SHP77 treated with DMSO at 0.1 percent for 48 hours (cell line): ENCODE measurements at places on chromosomes 4 and X.

DNA sequence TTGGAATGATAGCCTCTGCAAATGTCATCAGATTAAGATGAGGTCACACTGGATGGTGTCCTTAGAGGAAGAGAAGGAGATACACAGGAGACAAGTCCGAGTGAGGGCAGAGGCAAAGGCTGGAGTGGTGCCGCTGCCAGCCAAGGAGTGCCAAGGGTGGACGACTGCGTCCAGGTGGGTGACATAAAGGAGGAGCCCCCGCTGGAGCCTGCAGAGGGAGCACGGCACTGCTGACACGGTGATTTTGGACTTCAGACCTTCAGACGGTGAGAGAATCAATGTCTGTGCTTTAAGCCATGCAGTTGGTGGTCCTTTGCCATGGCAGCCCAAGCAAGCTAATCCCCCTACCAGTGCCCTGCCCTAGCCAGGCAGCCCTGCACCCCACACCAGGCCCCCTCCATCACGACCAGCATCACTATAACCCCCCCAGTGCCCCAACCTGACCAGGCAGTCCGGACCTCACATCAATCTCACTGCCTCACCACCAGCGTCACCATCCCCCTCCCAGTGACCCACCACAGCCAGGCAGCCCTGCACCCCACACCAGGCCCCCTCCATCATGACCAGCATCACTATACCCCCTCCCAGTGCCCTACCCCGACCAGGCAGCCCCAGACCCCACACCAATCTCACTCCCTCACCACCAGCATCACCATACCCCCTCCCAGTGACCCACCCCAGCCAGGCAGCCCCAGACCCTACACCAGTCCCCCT is 130.0 kb downstream of the HMX1 start:
- DNase-seq: no peak

- no peak for DNase-seq
Measured at GRCh38 chr4:88382621-88383020, 4.0 kb downstream of the HERC6 start.

- DNase-seq: no peak
Measured at GRCh38 chr4:100593935-100594334, 76.1 kb upstream of the EMCN start.

- no peak for DNase-seq
Measured at GRCh38 chr4:94498502-94498901, 46.8 kb downstream of the PDLIM5 start.

DNA sequence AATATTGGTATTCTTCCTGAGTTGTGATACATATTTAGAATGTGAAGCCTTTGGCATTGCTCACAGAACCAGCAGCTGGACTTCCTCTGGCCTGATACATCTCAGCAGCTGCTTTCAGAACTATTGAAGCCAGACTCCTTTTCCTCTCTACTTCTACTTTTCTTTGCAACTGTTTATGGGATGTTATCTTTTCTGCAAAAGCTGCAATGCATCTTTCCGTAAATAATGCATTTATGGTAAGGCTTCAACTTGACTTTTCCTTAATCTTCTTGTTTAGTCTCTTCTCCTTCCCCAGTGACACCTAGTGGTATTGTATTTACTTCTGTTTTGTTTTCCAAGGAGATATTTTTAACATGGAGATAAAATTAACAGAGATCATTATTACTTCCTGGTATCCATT is 1548.7 kb downstream of the PCDH7 start:
- DNase-seq: no peak

DNA sequence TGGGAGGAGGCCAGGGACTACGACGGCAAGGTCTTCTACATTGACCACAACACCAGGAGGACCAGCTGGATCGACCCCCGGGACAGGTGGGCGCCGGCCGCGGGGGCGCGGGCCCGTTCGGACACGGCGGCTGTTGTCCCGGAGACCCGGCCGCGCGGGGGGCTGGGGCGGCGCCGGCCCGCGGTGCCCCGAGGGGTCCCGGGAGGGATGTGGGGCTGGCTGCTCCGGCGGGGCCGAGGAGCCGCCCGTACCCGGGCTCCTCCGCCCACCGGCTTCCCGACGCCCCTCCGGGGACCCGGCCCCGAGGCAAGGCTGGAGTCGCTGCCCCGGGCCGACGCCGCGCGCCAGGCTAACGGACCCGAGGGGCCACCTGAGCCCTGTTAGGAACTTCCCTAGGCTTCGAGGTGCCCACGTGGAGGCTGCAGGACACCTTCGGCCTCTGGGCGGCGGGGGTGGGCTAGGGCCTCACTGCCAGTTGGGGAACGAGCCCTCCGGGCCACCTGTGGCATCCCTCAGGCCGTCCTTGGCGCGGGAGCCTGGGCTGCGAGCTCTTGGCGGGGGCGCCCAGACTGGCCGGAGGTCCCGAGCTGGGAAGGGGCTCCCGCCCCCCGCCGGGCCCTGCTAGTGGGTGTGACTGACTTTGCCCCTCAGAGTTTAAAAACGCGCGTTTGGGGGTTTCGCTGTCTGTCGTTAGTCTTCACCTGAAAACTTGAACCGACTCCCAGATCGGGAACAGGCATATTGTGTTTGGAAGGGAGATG is 660 bp downstream of the WWC2 start:
- no peak for DNase-seq

- no peak for DNase-seq
Measured at GRCh38 chr4:154406018-154406795, 85.4 kb downstream of the DCHS2 start.

DNA sequence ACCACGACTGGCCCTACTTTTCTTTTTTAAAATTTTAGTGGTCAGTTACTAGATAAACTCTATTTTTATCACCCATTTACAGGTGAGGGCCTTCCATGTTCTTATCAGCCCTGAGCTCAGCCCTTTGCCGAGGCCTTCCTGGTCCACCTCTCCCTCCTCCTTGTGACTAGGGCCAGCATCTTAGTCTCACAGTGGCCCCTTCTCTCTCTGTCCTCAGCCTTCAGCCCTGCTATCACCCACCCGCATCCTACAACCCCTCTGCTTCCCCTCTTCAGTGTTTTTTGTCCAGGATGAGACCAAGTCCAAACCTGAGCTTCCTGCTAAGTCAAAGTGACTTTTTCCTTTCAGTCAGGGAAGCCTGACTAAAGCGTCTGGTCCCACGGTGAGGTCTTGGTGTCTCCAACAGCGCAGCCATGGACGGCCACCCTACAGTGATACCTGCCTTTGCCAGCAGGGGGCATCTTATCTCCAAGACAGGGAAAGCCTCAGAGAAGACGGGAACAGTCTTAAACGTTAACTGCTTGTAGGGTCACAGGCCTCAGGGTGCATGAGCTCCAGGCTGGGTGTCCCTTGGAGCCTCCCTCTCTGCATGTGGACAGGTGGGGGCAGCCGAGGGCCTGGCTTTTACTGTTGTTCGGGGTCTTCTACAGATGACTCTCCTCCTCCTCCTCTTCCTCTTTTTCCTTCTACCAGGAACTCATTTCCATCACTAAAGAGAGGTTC is 11.7 kb upstream of the GAGE10 start:
- DNase-seq: no peak

DNA sequence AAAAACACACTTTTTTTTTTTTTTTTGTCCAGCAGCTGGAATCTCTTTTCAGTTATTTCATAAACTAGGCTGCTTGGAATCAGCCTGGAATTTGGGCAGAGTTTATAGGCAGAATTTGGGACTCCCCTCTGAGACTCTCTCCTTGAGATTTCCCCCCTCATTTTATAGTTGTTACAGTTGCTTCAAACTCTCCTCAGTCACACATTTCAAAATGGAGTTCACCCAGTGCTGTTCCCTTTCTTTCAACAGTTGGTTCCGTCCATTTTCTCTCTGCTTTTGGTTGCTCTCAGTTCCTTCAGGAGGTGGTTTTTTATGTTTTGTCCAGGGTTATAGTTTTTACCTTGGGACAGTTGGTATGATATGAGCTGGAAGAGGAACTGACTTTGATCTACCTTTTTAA is 27.5 kb downstream of the NSD2 start:
- no peak for DNase-seq

DNA sequence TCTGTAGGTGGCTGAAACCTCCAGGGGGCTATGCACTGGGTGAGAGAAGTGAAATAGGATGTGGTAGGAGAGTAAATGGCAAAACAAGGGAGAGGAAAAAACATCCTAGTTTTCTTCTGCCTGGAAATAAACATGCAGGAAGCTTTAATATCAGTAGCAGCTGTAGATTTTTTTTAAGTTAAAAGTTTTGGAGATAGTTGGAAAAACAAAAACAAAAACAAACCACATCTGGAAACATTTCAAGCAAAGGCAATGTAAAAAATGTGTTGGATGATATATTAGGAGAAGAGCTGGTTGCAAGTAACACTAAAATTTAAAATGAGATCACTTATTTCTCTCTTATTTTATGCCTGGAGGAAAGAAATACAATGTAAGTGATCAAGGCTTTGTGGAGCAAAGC is 388.0 kb downstream of the SPRY1 start:
- DNase-seq: no peak

GRCh38 chr4:186854256-186854655 is 130.6 kb upstream of the FAT1 start:
- no peak for DNase-seq

GRCh38 chr4:147735413-147736301 is 3.8 kb downstream of the ARHGAP10 start:
- no peak for DNase-seq

DNA sequence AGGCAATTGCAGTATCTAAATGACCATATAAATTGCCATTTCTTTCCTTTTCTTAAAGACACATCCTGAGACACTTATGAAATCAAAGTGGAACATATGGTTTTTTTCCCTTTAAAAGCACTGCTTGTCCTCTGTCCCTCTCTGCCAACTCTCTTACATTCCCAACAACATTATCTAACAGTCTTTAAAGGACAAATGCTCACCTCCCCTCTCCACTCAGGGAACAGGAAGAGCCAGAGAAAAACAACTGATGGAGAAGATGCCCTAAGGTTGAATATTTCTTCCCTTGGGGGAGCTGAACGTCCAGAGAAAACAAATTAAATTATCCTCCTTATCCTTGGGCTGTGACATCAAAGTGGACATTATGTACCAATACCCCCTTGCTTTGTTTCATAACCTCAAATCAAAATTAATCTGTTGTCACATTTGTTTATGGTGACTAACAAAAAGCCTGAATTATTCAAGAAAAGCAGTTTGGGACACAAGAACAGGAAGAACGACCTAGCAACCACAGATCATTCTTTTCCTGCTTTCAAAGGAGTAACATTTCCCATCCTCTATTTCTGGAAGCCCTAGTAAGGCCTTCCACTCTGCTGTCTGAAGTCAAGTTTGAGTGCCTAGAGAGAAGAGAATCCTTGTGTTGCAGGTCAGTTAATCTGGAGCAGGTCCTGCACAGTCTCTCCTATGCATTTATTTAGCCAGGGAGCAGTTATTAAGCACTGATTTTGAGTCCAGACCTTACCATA is 52.6 kb upstream of the PAGE1 start:
- DNase-seq: no peak

DNA sequence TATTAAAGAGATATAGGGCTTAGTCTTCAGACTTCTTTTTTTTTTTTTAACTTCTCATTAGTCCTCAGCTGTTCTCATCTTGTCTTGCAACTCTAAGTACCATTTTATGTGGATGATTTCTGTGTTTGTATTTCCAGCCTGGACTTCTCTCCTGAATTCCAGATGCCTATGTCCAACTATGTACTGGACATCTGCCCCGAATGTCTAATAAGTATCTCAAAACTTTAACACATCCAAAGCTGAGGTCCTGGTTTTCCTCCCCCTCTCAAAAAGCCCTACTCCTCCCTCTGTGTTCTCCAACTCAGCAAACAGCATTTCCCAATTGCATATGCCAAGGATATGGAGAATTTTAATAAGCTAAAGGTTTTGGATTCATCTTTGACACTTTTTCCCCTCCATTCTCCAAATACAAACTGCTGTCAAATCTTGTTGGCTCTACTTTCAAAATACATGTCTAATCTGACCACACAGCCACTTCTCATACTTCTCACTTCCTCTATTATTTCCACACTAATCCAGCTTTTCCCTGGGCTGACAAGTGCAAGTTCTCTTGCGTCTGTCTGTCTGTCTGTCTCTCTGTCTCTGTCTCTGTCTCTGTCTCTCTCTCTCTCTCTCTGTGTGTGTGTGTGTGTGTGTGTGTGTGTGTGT is 79.8 kb downstream of the CLCN5 start:
- no peak for DNase-seq

DNA sequence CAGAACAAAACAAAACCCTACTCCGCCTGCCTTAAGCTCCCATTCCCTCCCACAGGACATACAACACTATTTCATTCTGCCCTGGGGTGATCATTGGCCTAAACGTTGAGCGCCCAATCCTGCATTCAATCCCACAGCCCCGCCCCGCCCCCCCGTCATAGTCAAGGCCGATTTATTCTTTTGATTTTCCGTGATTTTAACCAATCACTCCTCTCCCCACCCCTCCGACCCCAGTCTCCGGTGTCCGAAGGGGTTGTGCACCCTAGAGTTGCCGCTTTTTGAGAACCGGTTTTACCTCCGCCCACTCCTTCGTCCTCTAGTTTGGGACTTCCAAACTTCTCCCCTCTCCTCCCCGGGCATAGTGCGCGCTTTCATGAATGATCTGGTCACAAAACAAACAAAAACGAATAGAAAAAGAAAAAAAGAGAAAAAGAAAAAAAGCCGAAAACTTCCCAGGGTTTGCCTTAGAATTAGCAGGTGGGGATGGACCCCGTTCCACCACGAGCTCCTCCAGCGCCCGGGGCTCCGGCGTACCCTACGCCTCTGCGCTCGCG is 446 bp upstream of the UBE2A start:
- DNase-seq: no peak

DNA sequence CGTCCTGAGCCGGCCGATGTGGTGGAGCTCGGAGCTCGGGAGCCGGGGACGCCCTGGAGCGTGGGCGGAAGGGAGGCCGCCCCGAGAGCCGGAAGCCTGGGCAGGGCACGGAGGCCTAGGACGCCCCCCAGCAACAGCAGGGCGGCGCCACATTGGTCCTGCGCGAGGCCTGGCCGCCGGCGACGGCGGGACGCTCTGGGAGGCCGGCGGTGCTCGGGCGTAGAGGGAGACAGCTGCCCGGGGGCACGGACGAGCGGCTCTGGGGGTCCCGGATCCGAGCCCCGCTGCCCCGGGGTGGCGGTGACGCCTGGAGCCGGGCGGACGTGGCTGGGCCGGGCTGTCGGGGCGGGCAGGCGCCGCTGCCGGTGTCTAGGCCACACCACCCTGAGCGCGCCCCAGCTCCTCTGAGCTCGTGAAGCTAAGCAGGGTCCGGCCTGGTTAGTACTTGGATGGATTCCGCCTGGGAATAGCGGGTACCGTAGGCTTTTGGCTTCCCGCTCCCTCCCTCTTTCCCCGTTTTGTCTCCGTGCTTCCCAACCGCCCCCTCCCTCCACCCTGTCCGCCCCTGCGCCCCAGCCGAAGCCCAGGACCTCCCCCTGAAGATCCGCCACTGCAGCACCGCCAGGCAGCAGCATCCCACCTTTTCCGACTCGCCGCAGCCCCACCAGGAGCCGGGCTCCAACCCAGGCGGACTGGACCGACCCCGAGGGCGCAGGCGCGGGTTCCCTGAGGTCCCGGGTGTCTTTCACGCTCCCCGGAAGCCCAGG is 12.1 kb downstream of the FRG2 start:
- no peak for DNase-seq

DNA sequence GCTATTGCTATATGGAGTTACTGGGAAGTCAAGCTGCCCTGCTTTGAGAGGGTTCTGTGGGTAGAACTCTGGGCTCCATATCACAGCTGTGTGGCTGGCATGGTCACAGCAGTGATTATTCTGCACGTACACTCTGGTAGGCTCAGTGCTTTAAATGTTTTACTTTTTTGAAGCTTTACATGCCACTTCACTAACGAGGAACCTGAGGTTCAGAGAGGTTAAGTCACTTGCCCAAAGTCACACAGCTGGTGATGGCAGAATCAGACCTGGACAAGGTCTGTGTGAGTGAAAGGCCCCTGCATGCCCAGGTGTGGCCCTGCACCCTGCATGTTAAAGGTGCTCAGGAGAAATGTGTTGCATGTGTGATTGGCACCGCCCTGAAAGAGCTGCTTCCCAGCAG is 24.5 kb downstream of the EVC start:
- no peak for DNase-seq
